ENCODE measurements at places on chromosomes 13 and 19. TPM values are rescaled to one million over a fixed set of nuclear protein-coding genes. Genes with fewer than 3 reads are reported as not detected.

GRCh38 chr19:49415102-49415809 lies 8.0 kb downstream of the PTH2 start:
- no peak for DNase-seq

DNA sequence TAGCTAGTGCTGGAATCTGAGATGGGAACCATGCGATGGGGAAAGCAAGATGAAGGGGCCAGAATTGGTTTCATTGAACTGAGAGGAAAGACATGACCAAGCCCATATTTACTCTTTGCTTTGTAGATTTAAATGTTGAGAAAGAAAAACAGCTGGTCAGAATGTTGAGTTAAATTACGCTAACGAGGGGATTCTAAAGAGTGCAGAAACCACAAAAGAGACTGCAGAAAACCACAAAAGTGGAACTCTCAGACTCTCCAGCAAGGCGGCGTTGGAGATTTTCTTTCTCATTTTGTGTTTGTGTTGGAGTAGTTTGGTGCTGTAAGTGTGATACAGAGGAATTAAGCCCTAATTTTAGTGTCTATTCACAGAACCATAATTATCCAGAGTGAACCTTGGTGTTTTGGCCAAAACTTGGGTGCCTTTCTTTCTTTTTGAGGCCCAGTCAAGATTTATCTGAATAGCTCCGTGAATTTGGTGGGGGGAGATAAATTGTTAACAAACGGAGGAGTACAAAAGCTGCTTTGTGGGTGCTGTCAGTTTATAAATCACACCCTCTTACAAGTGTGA lies 26.3 kb downstream of the SAE1 start:
- no peak for DNase-seq

DNA sequence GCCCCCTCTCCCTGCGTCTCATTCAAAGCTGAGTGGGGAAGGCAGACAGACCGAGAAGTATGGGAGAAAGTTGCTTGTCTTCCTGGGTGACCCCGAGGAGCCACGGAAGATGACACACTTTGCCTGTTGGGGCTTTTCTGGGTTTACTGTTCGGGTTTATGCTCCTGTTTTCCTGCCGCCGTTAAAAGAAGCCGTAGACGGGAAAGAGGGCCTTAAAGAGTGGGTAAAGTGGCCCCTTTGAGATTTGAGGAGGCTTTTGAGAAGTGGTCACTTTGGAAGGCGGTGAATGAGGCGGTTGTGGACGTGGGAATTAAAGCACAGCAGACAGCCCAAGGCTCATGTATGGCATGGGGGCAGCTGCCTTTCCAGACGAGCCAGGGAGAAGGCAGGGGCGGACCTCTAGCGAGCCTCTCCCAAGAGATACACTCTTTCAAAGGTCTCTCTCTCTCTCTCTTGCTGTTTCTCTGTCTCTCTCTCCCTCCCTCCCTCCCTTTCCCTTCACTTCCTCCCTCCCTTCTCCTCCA lies 493 bp upstream of the LHFPL6 start:
- DNase-seq, result no peak

DNA sequence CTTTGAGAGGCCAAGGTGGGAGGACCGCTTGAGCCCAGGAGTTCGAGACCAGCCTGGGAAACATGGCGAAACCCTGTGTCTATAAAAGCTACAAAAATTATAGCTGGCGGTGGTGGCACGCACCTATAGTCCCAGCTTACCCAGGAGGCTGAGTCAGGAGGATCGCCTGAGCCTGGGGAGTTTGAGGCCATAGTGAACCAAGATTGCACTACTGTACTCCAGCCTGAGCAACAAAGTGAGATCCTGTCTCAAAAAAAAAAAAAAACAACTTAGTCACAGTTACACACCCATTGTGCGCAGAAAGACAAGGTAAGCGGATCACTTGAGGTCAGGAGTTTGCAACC lies 728 bp upstream of the DENND1C start:
- DNase-seq, result no peak

GRCh38 chr13:110702591-110703526 lies 3.1 kb downstream of the CARS2 start:
- no peak for DNase-seq

The FFAR2 gene
- 1.2 TPM for total RNA-seq

The ZNF878 gene
- total RNA-seq, result not detected

DNA sequence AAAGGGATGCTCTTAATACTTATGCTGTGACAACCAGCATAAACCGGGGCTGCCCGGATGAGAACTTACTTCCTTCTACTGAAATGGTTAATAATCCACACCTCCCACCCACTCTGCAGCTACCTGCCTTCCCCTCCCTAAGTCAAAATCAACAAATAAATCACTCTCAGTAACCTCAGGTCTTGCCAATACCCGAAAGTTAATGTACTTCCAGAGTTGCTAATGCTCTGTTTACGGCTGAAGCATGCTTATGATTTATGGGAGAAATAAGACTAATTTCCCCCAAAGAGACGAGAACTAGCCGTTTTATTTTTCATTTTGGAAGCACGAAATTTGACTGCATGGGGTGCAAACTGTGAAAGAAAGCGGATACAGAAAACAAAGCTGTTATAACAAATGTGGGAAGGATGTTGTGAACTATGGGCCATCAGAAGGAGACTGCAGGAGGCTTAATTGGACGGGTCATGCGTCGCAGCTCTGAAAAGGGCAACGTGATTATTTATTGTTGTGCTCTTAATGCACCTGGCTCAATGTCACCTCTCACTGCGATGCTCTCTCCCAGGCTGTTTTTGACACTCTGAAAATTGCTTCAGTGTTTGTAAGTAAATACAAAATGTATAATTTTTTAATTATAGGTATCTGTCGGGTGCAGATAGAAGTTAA lies 114.0 kb upstream of the SLC7A1 start:
- DNase-seq, result no peak

- DNase-seq, result no peak
Observed at GRCh38 chr13:27470075-27470820, 19.9 kb upstream of the MTIF3 start.

DNA sequence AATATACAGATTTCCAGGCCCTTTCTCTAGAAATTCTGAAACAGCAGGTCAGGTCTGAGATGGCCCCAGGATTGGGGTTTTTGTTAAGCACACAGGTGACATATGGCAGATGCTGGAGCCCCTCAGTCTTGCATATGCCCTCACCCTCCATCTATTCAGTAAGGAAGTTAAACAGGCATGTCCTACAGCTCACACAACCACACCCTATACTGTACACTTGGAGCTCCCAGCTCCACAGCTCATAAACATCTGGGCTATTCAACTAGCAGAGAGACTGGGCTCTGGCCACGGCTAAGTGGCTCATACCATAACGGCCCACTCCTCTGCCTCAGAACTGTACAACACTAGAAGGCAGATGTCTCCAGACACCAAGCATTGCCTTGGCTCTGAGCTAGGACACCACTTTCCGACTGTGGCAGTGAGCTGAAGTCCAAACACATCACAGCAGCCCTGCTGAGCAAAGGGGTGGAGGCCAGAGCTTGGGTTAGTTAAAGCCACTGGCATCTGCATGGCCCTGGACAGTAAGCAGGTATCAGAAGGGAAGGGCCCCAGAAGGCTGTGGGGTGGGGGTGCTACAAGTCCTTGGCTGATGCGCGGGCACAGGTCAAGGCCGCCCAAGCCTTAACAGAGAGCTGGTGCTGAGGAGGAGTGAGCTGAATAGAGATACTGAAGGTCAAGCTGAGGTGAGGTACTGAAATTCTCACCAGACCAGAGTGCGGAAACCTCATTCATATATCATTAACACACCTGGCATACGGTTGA lies 79.1 kb downstream of the ABCC4 start:
- no peak for DNase-seq

The ADGRE2 gene
- 8.3 TPM for total RNA-seq

DNA sequence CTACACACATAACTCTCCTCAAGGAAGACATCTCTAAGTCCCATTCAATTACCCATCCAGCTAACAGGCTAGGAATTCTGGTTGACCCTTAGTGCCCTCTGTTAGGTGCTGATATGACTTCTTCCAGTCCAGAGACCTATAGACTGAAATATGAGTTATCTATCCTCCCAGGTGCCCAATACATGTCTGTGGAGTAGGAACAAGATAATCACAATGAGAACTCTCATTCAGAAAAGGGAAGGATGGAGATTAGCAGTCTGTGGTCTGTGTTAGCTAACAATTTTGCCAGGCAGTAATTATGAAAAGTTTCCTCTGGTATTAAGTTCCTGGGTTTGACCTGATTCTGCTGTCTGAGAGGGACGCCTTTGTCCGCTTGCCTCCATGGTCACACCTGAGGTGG lies 44.2 kb upstream of the SLAIN1 start:
- no peak for DNase-seq

DNA sequence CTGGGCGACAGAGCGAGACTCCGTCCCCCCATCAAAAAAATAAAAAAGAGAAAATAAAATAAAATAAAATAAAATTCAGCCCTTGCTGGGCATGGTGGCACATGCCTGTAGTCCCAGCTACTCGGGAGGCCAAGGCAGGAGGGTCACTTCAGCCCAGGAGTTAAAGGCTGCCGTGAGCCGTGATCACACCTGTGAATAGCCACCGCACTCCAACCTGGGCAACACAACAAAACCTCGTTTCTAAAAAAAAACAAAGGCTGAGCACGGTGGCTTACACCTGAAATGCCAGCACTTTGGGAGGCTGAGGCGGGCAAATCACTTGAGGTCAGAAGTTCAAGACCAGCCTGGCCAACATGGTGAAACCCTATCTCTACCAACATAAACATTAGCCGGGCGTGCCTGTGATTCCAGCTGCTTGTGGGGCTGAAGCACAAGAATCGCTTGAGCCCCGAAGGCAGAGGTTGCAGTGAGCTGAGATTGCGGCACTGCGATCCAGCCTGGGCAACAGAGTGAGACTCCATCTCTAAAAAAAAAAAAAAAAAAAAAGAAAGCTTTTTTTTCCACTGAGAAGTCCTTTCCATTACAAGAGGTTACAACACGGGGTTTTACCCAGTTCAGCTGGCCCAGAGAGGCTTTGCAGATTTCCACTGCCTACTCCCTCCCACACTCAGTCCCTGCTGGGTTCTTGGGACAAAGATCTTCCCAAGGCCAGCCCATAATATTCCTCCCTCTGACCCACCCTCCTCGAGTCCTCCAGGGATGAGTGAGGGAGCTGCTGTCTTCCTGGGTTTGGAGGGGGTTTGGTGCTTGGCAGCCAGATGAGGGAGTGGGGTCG lies 6.4 kb downstream of the ANGPTL4 start:
- DNase-seq, result no peak

DNA sequence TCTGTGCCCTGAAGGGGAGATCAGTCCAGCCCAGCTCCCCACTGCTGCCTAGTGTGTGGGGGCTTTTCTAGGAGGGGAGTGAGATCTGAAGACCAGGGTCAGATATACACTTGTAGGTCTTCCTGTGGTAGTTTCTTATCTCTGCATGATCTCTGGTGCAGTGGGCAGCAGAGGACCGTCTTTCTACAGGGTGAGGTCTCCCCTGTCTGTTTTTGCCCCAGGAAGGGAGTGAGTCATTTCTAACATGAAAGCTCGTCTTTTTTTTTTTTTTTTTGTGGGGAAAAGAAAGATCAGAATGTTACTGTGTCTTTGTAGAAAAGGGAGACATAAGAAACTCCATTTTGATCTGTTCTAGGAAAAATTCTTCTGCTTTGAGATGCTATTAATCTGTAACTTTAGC lies 8.8 kb upstream of the ZNF808 start:
- no peak for DNase-seq

DNA sequence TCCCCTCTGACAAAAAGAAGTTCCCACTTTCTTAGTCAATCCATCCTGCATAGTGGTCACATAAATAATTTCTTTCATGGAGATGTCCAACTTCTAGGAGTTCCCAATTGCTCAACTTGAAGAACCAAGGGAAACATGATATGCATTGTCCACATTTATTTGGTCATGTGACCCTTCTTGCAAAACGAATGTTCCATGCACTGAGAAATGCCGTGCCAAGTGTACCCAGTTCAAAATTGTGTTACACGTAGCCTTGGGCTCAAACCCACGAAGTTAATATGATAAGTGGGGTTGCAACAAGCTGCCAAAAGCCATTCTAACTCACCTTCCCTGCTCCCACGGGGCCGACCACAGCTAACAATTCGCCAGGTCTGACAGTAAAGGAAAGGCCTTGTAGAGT lies 113.1 kb downstream of the ABCC4 start:
- no peak for DNase-seq

GRCh38 chr13:113077953-113078901 lies 27.4 kb upstream of the F7 start:
- peak; percentile 37 for DNase-seq

- DNase-seq, result peak; percentile 78
Observed at GRCh38 chr19:1324806-1325567, 39.3 kb downstream of the EFNA2 start.

The ZSCAN4 gene
- not detected for total RNA-seq

The PIN1 gene
- total RNA-seq, result 45.5 TPM

- DNase-seq, result no peak
Observed at GRCh38 chr13:107838588-107839161, 376.7 kb downstream of the LIG4 start.

- no peak for DNase-seq
Observed at GRCh38 chr19:5694167-5694955, 4.3 kb downstream of the RPL36 start.

- DNase-seq, result peak; percentile 91
Observed at GRCh38 chr19:13796301-13797057, 1.2 kb downstream of the ZSWIM4 start.

The MLLT1 gene
- 54.8 TPM for total RNA-seq

DNA sequence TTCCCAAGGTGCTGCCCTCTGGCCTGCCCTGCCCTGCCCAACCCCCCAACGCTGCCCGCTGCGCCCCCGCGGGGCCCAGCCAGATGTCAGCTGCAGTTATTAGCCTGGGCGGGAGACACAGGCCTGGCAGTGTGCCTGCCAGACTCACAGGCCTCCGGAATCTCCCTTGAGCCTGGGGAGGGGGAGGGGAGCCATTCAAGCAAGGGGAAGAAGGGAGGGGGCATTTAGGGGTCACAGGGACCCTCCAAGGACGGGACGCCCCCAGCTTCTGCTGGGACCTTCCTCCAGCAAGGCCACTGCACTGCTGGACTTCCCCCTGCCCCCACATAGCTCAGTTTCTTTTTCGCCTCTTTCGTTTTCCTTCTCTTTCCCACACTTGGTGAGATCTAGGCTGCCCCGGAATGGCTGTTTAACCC lies 2.6 kb upstream of the JUNB start:
- DNase-seq, result peak; percentile 92

GRCh38 chr13:60397704-60398378 lies 821 bp downstream of the TDRD3 start:
- DNase-seq, result peak; percentile 88

All from aorta (tissue), 5 donors.